ENCODE measurements at places on chromosomes 1 and 21. TPM values are rescaled to one million over a fixed set of nuclear protein-coding genes. Genes with fewer than 3 reads are reported as not detected.

SEC16B gene
- polyA plus RNA-seq: 3.5 TPM

CCDC30 gene
- polyA plus RNA-seq: 4.9 TPM

HSD3B1 gene
- polyA plus RNA-seq: not detected

NMNAT1 gene
- polyA plus RNA-seq: 17.5 TPM

SAMD11 gene
- polyA plus RNA-seq: 13.3 TPM

TMEM200B gene
- polyA plus RNA-seq: 7.6 TPM

C1orf21 gene
- polyA plus RNA-seq: 18.6 TPM

GRCh38 chr1:7407544-7407895 is 363.6 kb upstream of the VAMP3 start:
- peak; percentile 41 for DNase-seq

DNA sequence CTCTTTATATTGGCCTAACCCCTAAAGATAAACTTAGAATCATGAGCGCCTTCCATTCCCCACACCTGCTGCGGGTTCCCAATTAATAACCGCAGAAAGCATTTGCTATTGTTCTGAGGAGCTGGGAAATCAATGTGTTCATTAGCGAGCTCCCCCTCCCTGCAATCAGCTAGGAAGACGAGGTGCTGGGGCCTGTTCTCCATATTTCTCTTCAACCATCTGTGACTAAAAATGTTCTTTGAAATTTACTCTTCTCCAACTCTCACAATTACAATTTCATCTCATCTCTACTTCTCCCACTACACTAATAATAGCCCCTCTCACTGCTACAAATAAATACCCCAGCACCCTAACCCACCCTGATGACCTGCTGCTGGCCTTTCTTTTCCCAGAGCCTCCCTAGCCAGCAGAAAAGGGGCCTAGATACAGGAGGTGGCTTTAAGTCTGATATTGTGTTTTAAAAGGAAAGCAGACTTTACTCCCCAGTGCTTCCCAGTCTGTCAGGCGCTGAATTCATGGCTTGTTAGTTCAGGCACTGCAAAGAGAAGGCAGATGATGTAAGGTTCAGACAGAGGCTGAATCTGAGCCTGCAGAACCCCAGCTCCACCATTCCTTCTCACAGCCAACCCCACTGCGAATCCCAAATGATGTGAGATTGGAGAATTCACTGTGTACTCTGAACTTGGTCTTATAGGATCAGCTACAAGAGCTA is 477.5 kb upstream of the DAB1 start:
- no peak for DNase-seq

GRCh38 chr1:36702963-36703362 is 220.2 kb upstream of the CSF3R start:
- DNase-seq: no peak

DNA sequence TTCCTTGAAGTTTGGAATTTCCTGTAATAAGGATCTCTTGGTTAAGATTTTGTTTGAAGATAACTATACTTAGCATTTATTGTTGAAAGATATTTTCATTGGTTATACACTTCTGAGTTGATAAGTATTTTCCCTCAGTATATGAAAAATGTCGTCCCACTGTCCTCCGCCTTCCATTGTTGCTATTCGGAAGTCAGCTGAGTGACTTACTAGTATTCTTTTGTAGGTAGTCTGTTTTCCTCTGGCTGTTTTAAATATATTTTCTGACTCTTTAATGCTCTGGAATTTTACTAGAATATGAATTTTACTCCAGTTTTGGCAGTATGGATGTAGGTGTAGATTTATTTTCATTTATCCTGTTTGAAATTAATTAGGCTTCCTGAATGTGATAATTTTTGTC is 498.7 kb upstream of the NFIA start:
- no peak for DNase-seq

DNA sequence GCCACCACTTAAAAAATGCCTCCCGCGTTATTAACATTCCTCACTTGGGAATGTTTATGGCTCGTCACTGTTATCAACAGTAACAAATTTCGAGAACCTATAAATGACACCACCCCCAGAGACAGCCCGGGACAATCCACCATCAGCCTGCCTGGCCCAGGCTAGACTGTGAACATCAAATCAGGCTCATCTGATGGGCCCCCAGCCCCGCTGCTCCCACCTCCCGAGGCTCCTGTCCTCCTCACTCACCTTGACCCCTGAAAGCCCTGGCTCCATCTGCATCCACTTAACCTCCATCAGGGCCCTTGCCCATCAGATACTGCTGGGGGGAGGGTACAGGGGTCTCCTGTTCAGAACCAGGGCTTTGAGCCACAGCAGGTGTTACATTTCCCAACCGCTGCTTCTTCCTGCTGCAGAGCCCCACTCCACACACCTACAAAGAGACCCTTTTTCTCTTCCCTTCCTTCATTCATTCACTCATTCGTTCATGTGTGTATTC is 156.5 kb upstream of the VAMP3 start:
- DNase-seq: peak; percentile 26

- no peak for DNase-seq
Measured at GRCh38 chr1:50717327-50717726, 242.7 kb downstream of the FAF1 start.

DNA sequence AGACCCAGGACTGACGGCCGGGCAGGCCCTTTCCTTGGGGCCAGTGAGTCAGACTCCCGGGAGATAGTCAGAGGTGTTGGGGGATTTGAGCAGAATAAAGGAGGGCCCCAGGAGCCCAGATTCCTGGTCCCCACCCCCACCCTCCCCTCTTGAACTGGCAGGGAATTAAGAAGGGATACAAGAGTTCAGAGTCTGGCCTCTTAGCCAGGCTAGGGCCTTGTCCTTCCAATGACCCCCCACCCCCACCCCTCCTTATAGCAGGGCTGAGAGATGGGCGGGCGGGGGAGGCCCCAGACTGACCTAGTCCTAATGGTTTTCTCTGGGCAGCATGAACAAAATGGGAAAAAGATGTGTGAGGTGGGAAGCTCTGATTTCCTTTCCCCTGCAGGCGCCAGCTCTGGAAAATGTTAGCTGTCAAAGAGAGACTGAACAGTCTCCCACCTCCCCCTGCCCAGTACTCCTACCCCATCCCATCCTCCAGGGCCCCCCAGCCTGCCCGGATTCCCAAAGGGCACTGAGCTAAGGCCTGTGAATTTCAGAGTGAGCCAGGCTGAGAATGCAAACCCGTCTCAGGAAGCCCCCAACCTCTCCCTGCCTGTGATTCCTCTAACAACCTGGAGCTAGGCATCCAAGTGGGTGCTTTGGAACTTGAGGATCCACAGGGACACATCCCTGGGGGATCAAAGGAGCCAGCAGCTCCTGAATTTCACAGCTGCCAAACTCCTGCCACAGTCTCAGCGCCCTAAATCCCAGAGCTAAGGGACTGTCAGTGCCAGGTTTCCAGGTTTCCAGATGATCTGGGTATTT is 5.8 kb upstream of the CRABP2 start:
- no peak for DNase-seq

DNA sequence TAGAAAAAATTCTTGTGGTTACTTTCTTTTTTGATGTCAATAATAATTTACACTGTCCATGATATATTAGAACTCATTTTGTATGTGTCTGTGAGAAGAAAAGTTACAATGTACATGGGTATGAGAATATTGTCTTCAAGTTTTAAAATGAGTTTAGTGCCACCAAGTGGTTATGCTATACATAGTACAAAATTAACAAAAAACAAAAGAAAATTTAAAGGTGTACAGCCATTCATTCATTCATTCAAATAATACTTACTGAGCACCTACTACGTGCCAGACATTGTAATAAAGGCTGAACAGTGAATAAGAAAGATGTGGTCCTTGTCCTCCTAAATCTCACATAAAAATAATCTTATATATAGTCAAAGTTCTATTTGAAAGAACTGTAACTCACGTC is 27.7 kb downstream of the UCHL5 start:
- no peak for DNase-seq

- DNase-seq: peak; percentile 78
Measured at GRCh38 chr1:46520063-46520911, 30.7 kb downstream of the DMBX1 start.

DNA sequence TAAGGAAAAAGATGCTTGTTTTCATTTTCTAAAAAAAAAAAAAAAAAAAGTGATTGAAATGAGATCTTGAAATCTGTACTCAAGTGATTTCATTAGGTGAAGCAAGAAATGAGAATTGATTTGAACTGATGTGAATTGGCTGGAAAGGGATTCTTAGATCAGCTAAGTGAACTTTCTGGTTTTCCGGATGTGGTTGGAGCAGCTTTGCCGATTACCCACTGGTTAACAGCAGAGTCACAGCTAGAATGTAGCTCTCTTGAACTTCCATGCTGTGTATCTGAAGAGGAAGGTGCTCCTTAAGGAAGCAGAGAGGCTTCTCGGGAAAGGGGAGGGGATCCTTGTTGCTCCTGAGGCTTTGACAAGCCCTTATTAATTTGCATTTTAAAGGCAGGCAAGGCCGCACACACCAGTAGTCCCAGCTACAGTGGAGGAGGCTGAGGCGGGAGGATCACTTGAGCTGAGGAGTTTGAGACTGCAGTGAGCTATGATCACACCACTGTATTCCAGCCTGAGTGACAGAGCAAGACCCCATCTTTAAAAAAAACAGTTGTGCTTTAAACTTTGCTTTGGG is 28.7 kb upstream of the PWP2 start:
- DNase-seq: no peak

- no peak for DNase-seq
Measured at GRCh38 chr1:59007429-59007819, 223.6 kb upstream of the JUN start.

DNA sequence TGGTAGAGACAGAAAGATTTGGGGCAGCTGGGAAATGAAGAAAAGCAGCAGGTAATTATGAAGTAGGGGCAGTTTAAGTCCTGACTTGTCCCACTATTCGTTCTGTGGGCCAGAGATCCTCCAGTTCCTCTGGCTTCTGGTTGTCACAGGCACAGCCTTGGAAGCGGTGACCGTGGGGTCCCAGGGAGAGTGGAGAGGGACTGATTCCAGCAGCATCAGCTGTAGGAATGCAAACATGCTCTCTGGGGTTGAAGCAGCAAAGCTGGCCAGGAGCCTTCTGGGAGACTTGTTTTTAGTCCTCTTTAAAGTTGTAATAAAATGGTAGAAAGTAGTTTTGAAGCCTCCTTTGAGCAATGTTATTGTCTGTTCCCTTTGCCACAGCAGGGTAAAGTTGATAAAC is 488.0 kb downstream of the LMO4 start:
- peak; percentile 55 for DNase-seq

- DNase-seq: peak; percentile 12
Measured at GRCh38 chr1:242128951-242129502, 130.1 kb upstream of the MAP1LC3C start.

GRCh38 chr1:46558966-46559365 is 7.5 kb upstream of the KNCN start:
- DNase-seq: no peak

DNA sequence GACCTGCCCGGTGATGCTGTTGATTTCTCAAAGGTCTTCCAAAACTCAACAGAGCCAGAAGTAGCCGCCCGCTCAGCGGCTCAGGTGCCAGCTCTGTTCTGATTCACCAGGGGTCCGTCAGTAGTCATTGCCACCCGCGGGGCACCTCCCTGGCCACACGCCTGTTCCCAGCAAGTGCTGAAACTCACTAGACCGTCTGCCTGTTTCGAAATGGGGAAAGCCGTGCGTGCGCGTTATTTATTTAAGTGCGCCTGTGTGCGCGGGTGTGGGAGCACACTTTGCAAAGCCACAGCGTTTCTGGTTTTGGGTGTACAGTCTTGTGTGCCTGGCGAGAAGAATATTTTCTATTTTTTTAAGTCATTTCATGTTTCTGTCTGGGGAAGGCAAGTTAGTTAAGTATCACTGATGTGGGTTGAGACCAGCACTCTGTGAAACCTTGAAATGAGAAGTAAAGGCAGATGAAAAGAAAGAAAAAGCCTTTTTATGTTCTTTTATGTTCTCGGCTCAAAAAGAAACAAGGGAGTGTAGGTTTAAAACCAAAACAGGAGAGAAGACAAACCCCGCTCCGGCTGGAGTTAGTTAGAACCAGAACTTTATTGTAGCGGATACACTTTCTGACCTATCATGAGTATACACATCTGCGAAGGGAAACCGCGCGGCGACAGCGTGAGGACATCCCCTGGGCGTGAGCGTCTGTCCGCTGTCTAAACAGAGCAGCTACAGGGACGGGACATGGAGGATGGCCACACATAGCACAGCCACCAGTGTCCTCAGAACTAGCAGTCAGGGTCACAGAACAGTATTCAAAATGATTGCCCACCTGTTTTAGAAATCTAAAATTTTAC is 77.1 kb downstream of the PIK3CD start:
- peak; percentile 71 for DNase-seq

GRCh38 chr1:213163278-213163711 is 112.3 kb downstream of the RPS6KC1 start:
- DNase-seq: no peak

GRCh38 chr1:154318386-154318785 is 2.5 kb upstream of the AQP10 start:
- DNase-seq: no peak

DNA sequence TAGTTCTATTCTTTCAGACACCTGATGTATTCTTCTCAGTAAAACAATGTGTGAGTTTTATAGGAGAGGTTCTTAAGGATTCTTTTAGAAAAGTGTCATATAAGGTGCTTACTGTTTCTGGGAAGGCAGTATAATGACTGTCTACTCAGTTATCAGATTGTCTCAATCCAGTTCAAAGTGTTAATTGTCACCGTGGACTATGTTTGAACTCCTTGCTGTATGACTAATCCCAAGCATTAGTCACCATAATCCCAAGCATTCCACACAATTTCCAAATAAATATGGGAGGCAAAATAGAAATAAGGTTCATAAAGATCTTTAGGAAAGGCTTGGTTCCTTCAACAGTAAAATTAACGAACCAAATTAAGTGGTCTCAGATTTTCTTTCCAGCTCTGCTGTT is 342.1 kb upstream of the NR5A2 start:
- no peak for DNase-seq

DNA sequence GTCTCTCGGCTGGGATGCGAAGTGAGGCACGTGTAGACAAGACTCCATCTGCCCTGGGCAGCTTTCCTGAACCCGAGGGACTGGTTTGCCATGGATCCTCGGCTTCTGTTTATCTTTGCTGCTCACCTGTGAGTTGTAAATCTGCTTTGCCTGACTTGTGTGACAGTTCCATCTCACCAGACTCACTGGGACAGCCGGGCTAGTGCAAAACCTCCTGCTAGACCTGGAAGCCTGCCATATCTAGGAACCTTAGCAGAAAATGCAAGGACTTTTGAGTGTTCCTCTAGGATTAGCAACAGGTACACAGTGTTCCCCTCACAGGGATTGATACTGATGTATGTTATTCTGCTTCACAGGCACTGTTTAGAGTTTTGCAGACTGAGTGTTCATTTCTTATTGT is 218.6 kb downstream of the URB2 start:
- no peak for DNase-seq

DNA sequence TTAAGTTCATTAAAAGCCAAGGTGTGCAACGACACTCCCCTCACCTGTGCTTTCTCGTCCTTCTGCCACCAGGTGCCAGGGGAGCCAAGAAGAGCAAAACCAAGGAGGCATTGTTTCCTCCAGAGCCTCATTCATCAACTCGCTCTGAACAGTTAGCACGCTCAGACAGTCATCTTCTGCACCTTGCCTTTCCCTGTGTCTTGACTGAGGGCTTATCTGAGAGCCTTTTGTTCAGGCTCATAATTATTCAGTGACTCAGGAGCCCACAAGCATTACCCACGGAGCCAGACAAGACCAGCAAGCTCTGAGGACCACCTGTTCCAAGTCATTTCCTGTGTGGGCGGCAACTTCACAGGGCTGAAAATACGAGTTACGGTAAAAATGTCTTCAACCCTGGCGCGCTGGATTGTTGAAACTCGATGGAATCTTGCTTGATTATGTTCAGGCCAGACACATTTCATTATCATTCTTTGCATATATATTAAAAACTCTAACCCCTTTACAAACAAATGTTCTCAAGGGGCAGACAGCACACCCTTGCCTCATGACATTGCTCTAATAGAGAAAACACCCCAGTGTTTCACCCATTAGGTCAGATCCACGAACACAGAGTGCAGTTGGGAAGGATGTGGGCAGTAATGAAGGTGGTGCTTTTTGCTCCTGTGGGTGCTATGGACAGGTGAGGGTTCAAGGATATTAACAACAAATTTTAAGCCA is 89.7 kb upstream of the RUNX1 start:
- DNase-seq: no peak

All from kidney (tissue), 22 donors.